A673 (cell line): ENCODE measurements at places on chromosomes 2 and 18. TPM values are rescaled to one million over a fixed set of nuclear protein-coding genes. Genes with fewer than 3 reads are reported as not detected.

- no peak for DNase-seq
Observed at GRCh38 chr2:241641631-241642030, 4.1 kb downstream of the ATG4B start.

GRCh38 chr18:33729556-33729955, 151.5 kb downstream of the ASXL3 start:
- no peak for DNase-seq

DNA sequence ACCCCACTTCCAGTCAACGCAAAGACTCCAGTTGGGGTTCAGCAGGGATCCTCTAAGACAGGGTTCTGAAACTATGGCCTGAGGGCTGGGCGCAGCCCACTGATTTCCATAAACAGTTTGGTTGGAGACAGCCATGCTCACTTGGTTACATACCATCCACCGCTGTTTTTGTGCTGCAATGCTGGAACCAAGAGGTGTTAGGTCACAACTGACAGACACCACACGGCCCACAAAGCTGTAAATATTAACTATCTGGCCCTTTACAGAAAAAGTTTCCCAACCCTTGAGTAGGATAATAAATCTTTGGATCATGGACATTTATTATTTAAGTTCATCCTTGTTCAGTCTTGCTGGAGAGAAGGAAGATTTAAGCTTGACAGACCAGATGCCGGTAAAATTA, 8.4 kb upstream of the CD226 start:
- DNase-seq: no peak

- DNase-seq: no peak
Observed at GRCh38 chr2:213722565-213722964, 438.3 kb downstream of the SPAG16 start.

- DNase-seq: no peak
Observed at GRCh38 chr18:35117951-35118411, 76.8 kb downstream of the MAPRE2 start.

- DNase-seq: no peak
Observed at GRCh38 chr2:144595279-144595678, 75.4 kb upstream of the ZEB2 start.

GRCh38 chr2:174074831-174075230, 109.7 kb upstream of the SP3 start:
- DNase-seq: no peak

Gene ZNF532
- 118 and 119 TPM in 2 replicates for total RNA-seq

Gene TLX2
- not detected in 2 replicates for total RNA-seq

Gene SPTBN1
- 145 and 146 TPM in 2 replicates for total RNA-seq

Gene SCTR
- 0.50 TPM in 1 of 2 replicates, not detected in the other for total RNA-seq
